ENCODE measurements at places on chromosomes 13 and 19. TPM values are rescaled to one million over a fixed set of nuclear protein-coding genes. Genes with fewer than 3 reads are reported as not detected.

ATP4A gene
- total RNA-seq = not detected

TNFSF13B gene
- 2.2 TPM for total RNA-seq

PNMA8B gene
- 1.2 TPM for total RNA-seq

- H3K36me3 ChIP-seq = no peaks in the 10 kb centered on the region
- H3K4me3 ChIP-seq = peak overlapping the region; percentile 93
Observed at GRCh38 chr19:45585158-45585577, 566 bp upstream of the OPA3 start.

GRCh38 chr19:45613926-45614725, 12.1 kb upstream of the GPR4 start:
- H3K4me1 ChIP-seq = peaks cover 12% of the 10 kb centered on the region
- no peak overlapping the region for H3K4me3 ChIP-seq
- H3K27me3 ChIP-seq = no peaks in the 10 kb centered on the region
- peak overlapping the region; percentile 81 for H3K27ac ChIP-seq
- DNase-seq = peak; percentile 99

- DNase-seq = no peak
- no peak overlapping the region for H3K27ac ChIP-seq
- H3K27me3 ChIP-seq = no peaks in the 10 kb centered on the region
- peaks cover 7% of the 10 kb centered on the region for H3K4me1 ChIP-seq
Observed at GRCh38 chr13:23777575-23777870, 111.7 kb downstream of the MIPEP start.

- peaks cover 13% of the 10 kb centered on the region for H3K4me1 ChIP-seq
- no peak for DNase-seq
- H3K27me3 ChIP-seq = no peaks in the 10 kb centered on the region
- no peak overlapping the region for H3K27ac ChIP-seq
- no peak overlapping the region for H3K4me3 ChIP-seq
- H3K36me3 ChIP-seq = no peaks in the 10 kb centered on the region
Observed at GRCh38 chr13:40145139-40145538, 489.7 kb downstream of the COG6 start.

- peak; percentile 96 for DNase-seq
- peaks cover 55% of the 10 kb centered on the region for H3K4me1 ChIP-seq
- H3K4me3 ChIP-seq = peak overlapping the region; percentile 21
Observed at GRCh38 chr19:46975925-46976782, 43.5 kb upstream of the NPAS1 start.

DNA sequence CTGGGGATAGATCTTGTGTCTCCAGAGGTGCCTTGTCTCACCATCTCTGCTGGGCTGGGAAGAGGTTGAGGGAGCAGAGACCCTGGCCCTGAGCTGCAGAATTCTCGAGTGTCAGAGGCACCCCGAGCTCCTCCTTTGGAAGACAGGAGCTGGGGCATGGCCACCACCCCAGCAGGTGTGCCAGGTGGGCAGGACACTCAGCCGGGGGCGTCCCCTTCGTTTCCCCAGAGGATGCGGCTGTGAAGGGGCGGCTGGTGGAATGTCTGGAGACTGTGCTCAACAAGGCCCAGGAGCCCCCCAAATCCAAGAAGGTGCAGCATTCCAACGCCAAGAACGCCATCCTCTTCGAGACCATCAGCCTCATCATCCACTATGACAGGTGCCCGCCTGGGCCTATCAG, 14.5 kb downstream of the FUZ start:
- peaks cover 3% of the 10 kb centered on the region for H3K4me1 ChIP-seq
- peaks cover 76% of the 10 kb centered on the region for H3K36me3 ChIP-seq
- DNase-seq = peak; percentile 80
- H3K27me3 ChIP-seq = no peaks in the 10 kb centered on the region

- peak; percentile 92 for DNase-seq
- peaks cover 18% of the 10 kb centered on the region for H3K4me1 ChIP-seq
- peak overlapping the region; percentile 98 for H3K4me3 ChIP-seq
- H3K27ac ChIP-seq = peak overlapping the region; percentile 73
- H3K27me3 ChIP-seq = no peaks in the 10 kb centered on the region
Observed at GRCh38 chr13:19862481-19863313, 752 bp downstream of the ZMYM5 start.

DNA sequence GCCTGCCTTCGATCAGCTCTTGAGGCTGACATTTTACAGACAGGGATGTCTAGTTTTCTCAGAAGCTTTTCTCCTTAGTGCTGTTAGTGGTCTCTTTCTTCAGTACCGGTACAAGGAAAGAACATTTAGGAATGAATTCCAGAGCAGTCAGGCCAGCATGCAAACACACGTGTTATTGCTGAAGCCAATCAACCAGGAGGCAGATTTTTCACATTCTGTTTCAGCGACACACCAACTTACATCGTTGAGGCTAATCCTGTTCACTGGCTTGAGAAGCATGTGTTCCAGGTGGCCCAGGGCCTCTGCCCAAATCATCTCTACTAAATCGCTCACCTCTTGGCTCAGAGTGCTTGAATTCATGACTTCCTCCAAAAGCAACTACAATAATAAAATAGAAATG, 19.2 kb downstream of the PARP4 start:
- no peak for DNase-seq
- H3K4me1 ChIP-seq = no peaks in the 10 kb centered on the region
- H3K4me3 ChIP-seq = no peak overlapping the region
- H3K27ac ChIP-seq = no peak overlapping the region
- H3K27me3 ChIP-seq = no peaks in the 10 kb centered on the region

GRCh38 chr19:3590991-3591659, 5.8 kb downstream of the GIPC3 start:
- H3K27ac ChIP-seq = no peak overlapping the region
- peak; percentile 87 for DNase-seq
- no peak overlapping the region for H3K4me3 ChIP-seq
- no peaks in the 10 kb centered on the region for H3K4me1 ChIP-seq

DNA sequence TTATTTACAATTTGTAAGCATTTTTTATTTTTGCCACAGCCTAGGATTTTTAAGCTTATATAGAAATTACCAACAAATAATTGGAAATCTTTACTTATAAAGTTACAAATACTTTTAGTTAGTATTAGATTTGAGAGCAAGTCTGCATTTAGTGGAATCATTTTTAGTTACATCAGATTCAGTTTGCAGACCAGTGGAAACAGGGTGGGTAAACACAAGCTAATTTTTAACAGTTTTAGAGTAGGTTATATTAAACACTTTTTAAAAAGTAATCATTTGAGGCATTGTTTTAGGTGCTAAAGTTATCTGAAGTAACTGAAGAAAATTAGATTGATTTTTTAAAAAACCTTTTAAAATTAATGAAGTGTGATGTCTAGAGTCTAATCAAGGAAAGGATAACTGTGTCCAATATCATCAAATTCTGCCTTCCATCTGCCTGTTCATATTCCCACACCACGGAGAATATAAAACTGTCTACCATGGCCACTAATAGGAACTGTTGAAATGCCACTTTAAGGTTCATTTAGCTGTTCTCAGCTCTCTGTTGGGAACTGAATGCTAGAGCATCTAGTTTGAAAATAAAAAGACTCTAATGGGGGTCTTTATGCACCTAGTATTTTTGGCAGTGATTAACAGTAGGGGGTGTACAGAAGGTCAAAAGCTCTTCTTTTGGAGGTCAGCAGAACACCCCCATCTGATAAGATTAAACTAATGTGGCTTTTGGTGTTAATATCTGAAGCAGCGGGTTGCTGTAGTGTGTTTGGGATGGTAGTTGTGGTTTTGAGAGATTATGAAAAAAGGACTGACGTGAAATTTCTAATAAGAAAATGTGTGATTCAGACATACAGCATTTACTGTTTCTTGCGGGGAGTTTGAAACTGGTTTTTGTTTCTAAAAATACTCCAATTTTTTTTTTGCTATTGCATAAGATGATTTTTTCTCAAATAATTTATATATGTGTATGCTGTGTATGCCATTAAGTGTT, 66.5 kb downstream of the NDFIP2 start:
- no peaks in the 10 kb centered on the region for H3K27me3 ChIP-seq
- DNase-seq = no peak
- no peak overlapping the region for H3K27ac ChIP-seq
- H3K4me1 ChIP-seq = no peaks in the 10 kb centered on the region
- no peak overlapping the region for H3K4me3 ChIP-seq

GRCh38 chr19:19823916-19824315, 2.4 kb upstream of the ZNF506 start:
- H3K27me3 ChIP-seq = no peaks in the 10 kb centered on the region
- DNase-seq = no peak
- no peak overlapping the region for H3K4me3 ChIP-seq
- H3K27ac ChIP-seq = no peak overlapping the region

- no peaks in the 10 kb centered on the region for H3K36me3 ChIP-seq
- DNase-seq = no peak
- H3K4me3 ChIP-seq = no peak overlapping the region
Observed at GRCh38 chr13:33353210-33353609, 67.7 kb upstream of the STARD13 start.

DNA sequence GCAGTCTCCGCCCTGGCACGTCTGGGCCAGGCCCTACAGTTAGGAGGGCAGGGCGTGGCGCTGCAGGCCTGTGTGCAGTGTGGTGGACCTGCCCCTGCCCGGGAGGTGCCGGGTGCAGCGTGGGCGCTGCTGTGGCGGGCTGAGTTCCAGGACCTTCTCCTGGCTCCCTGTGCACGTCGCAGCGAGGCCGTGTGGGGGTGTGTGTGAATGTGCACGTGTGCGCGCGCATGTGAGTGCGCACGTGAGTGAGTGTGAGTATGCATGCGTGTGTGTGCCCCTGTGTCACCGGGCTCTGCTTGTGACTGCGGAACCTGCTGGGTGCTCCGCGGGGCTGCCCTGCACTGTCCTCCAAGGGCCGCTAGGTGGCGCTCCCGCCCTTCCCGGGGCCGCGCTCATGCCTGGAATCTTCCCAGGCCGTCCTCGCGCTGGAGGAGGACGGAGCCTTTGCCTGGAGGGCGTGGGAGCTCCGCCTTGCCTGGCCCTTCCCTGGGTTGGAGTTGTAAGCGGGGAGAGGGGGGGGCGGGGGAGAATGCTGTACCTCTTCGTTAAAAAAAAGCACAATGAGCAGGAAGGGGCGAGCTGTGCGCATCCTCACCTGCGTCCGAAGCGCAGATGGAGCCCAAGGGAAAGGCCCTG, 79.3 kb downstream of the KDM4B start:
- peak; percentile 100 for DNase-seq
- H3K27me3 ChIP-seq = no peaks in the 10 kb centered on the region
- H3K36me3 ChIP-seq = peaks cover 8% of the 10 kb centered on the region
- H3K4me3 ChIP-seq = peak overlapping the region; percentile 45

DNA sequence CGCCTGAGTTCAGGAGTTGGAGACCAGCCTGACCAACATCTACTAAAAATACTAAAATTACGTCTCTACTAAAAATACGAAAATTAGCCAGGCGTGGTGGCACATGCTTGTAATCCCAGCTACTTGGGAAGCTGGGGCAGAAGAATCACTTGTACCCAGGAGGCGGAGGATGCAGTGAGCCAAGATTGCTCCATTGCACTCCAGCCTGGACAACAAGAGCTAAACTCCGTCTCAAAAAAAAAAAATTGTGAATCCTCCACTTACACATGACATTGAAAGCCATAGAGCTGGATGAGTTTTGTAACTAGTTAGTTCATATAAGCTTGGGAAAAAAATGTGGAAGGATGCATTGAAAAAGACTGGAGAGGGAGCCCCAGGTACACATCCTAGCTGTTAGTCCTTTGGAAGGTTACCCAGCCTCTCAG, 452 bp upstream of the PSMD8 start:
- H3K36me3 ChIP-seq = peaks cover 13% of the 10 kb centered on the region
- H3K27me3 ChIP-seq = peaks cover 1% of the 10 kb centered on the region
- H3K4me3 ChIP-seq = peak overlapping the region; percentile 98
- peak overlapping the region; percentile 31 for H3K27ac ChIP-seq
- H3K4me1 ChIP-seq = peaks cover 15% of the 10 kb centered on the region
- no peak for DNase-seq

DNA sequence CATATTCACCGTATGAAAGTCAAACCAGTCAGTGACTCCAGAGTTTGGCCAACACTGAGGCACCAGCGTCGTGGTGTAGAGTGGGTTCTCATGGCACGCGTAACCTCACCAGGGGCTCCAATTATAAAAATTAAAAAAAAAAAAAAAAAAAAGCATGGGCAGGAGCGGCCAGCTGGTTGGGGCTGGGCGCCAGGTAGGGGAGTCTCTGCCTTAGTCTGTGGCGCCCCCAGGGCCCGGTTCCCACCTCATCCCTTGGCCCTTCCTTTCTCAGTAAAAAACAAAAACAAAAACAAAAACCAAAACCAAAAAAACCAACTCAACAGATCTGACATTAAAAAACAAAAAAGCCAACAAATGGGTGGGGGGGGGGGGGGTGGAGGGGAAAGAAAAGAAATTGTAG, 4.6 kb upstream of the EPHX3 start:
- H3K27ac ChIP-seq = no peak overlapping the region
- H3K36me3 ChIP-seq = peaks cover 53% of the 10 kb centered on the region

DNA sequence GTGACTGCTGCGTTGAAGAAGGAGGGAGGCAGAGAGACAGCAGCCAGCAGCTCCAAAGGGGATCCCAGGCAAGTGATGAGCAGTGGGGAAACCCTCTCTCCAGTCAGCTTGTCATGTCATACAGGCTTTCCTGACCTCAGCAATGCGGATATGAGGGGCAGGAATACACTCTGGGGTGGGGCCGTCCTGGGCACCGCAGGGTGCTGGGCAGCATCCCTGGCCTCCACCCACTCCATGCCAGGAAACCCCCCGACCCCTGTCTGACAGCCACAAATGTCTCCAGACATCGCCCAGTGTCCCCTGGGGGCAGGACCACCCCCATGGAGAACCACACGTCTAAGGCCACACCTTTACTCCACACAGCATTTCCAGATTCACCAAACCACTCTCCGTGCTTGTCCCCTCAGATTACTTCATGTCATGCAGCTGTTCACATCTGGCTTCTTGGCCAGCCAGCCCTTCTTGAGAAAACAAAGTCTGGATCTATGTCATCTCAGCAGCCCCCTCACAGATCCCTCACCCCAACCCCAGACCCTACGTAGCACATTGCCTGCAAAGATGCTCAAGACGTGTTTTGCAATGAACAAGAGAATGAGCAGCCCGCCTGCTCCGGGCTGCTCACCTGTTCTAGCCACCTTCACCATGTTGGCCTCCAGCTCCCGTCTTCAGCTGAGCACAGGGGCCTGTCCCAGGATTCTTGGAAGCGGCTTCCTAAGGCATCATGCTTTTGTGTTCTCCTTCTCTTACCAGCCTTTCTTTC, 46.5 kb downstream of the RFX2 start:
- H3K4me1 ChIP-seq = peaks cover 32% of the 10 kb centered on the region
- H3K27me3 ChIP-seq = no peaks in the 10 kb centered on the region
- H3K4me3 ChIP-seq = no peak overlapping the region
- H3K27ac ChIP-seq = no peak overlapping the region
- H3K36me3 ChIP-seq = no peaks in the 10 kb centered on the region
